ENCODE measurements at places on chromosomes 1 and 21. TPM values are rescaled to one million over a fixed set of nuclear protein-coding genes. Genes with fewer than 3 reads are reported as not detected.

The ERG gene
- 1.5 TPM for total RNA-seq

The PDPN gene
- total RNA-seq, result not detected

The STIL gene
- total RNA-seq, result 5.1 TPM

The FRRS1 gene
- 1.1 TPM for total RNA-seq

The PTPRF gene
- 0.22 TPM for total RNA-seq

The EFNA3 gene
- total RNA-seq, result 0.52 TPM

The FCRLB gene
- total RNA-seq, result not detected

The ETNK2 gene
- total RNA-seq, result 3.0 TPM

The ARHGEF16 gene
- not detected for total RNA-seq

The DDOST gene
- 103 TPM for total RNA-seq

- H3K27me3 ChIP-seq, result peaks cover 11% of the 10 kb centered on the region
- no peaks in the 10 kb centered on the region for H3K36me3 ChIP-seq
- H3K4me3 ChIP-seq, result no peak overlapping the region
- no peaks in the 10 kb centered on the region for H3K4me1 ChIP-seq
- DNase-seq, result no peak
- no peak overlapping the region for H3K27ac ChIP-seq
Observed at GRCh38 chr1:20586953-20587660, 1.8 kb upstream of the CDA start.

- no peak overlapping the region for H3K27ac ChIP-seq
- DNase-seq, result no peak
- no peaks in the 10 kb centered on the region for H3K27me3 ChIP-seq
- no peak overlapping the region for H3K4me3 ChIP-seq
- H3K4me1 ChIP-seq, result peaks cover 20% of the 10 kb centered on the region
Observed at GRCh38 chr21:44847261-44848056, 26.0 kb downstream of the PTTG1IP start.

DNA sequence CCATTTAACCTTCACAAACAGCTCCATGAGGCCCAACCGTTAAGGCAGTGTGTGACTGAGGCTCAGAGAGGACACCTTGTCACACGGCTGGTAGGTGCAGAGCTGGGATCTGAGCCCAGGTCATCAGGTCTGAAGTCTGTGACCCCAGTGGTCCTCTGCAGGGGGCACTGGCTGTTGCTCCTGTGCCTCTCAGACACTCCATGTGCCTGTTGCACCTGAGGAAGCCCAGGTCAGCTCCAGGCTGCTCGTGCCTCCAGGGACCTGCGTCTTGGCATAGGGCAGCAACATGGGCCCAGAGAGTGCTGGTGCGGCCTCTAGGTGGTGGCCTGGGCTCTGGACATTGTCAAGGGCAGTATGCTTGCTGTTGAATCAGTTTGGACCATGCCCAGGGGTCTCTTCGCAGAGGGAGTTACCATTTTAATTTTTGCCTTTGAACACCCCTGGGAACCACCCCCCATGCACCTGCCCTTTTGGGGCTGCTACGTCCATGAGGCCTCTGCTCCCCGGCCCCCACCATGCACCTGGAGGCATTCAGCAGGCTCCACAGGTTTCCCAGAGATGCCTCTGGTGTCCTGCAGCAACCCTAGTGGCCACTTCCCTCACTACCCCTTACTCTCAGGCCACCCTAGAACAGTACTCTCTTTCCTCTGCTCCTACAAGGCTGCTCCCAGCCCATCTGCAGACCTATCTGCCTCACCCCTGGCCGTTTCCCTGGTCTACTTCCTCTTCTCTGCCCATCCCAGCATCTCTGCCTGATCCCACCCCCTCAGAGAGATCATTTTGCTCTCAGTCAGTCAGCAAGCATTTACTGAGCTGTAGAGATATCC is 25.2 kb upstream of the EPS8L3 start:
- DNase-seq, result no peak
- H3K27ac ChIP-seq, result no peak overlapping the region
- H3K27me3 ChIP-seq, result no peaks in the 10 kb centered on the region
- H3K36me3 ChIP-seq, result no peaks in the 10 kb centered on the region

- DNase-seq, result peak; percentile 72
- H3K27ac ChIP-seq, result no peak overlapping the region
Observed at GRCh38 chr21:45596704-45597318, 46.7 kb upstream of the PCBP3 start.

DNA sequence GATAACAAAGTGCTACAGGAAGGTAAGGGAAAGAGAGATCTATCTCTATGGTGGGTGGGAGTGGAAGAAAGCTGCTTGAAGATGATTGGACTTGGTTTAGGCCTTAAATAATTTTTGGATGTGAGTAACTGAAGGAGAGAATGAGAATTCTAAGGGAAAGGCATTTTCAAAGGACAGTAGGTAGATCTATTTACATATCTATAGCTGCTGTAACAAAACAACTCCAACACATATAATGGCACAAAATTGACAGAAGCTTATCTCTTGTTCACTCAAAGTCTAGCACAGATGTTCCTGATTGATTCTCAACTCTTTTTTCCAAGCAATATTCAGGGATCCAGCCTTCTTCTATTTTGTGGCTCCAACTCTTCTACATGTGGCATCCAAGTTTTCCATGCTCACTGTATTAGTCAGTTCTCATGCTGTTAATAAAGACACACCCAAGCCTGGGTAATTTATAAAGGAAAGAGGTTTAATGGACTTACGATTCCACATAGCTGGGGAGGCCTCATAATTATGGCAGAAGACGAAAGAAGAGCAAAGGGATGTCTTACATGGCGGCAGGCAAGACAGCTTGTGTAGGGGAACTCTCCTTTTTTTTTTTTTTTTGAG is 3.1 kb upstream of the DDAH1 start:
- H3K27me3 ChIP-seq, result peaks cover 19% of the 10 kb centered on the region
- no peaks in the 10 kb centered on the region for H3K36me3 ChIP-seq
- H3K4me1 ChIP-seq, result peaks cover 3% of the 10 kb centered on the region
- no peak overlapping the region for H3K27ac ChIP-seq
- no peak for DNase-seq
- no peak overlapping the region for H3K4me3 ChIP-seq

GRCh38 chr1:56799605-56800400 is 19.4 kb downstream of the FYB2 start:
- H3K4me1 ChIP-seq, result no peaks in the 10 kb centered on the region
- H3K36me3 ChIP-seq, result no peaks in the 10 kb centered on the region
- no peak for DNase-seq
- no peaks in the 10 kb centered on the region for H3K27me3 ChIP-seq
- no peak overlapping the region for H3K27ac ChIP-seq
- H3K4me3 ChIP-seq, result no peak overlapping the region

GRCh38 chr1:205992218-205992882 is 10.8 kb downstream of the RAB7B start:
- H3K4me1 ChIP-seq, result no peaks in the 10 kb centered on the region
- H3K27me3 ChIP-seq, result peaks cover 5% of the 10 kb centered on the region
- no peaks in the 10 kb centered on the region for H3K36me3 ChIP-seq
- DNase-seq, result no peak
- H3K4me3 ChIP-seq, result no peak overlapping the region
- H3K27ac ChIP-seq, result no peak overlapping the region

DNA sequence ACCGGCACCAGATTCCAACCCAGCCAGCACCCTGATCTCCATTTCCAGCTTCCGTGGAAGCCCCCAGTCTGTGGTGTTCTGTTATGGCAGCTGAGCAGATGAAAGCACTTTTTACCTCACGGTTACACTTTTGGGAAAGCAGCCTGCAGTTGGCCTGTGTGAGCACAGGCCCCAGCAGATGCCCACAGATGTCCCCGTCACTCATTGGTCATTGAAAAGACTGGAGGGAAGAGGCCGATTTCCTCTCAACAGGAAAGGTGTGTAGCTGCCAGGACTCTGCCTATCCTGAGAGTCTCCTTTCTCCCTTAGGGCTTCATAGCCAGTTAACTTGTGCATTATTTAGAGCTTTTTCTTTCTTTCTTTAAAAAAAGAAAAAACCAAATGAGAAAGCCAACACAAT is 123.0 kb downstream of the PCBP3 start:
- no peak overlapping the region for H3K27ac ChIP-seq
- H3K4me3 ChIP-seq, result no peak overlapping the region
- H3K4me1 ChIP-seq, result peaks cover 22% of the 10 kb centered on the region
- no peaks in the 10 kb centered on the region for H3K36me3 ChIP-seq
- DNase-seq, result no peak

DNA sequence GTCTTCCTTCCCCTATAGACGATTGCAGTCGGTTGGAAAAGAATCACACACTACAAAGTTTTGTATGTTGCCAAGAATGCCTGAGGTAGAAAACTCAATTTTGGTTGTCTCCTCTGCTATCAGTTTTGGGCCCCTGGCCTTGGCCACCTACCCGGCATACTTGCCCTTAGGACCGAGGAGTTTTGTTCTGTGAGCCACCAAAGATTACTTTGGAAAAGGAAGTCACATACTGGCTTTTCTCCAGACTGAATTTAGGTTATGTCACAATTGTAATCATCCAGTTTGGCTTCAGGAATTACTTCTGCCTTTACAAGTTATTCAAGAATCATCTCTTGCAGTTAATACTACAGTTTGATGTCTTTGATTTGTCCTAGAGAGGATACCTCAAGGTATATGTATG is 71.4 kb downstream of the RGL1 start:
- no peaks in the 10 kb centered on the region for H3K36me3 ChIP-seq
- no peak for DNase-seq
- peaks cover 5% of the 10 kb centered on the region for H3K4me1 ChIP-seq
- no peaks in the 10 kb centered on the region for H3K27me3 ChIP-seq
- H3K4me3 ChIP-seq, result no peak overlapping the region

GRCh38 chr1:205700865-205701401 is 20.6 kb upstream of the SLC45A3 start:
- peaks cover 2% of the 10 kb centered on the region for H3K27me3 ChIP-seq
- H3K27ac ChIP-seq, result no peak overlapping the region
- H3K36me3 ChIP-seq, result peaks cover 7% of the 10 kb centered on the region
- no peak overlapping the region for H3K4me3 ChIP-seq

GRCh38 chr21:14120091-14120734 is 90.5 kb downstream of the LIPI start:
- H3K4me1 ChIP-seq, result peaks cover 8% of the 10 kb centered on the region
- H3K27me3 ChIP-seq, result no peaks in the 10 kb centered on the region
- no peak overlapping the region for H3K4me3 ChIP-seq
- no peak overlapping the region for H3K27ac ChIP-seq
- H3K36me3 ChIP-seq, result no peaks in the 10 kb centered on the region
- DNase-seq, result peak; percentile 65

GRCh38 chr1:195495720-195496635 is 1112.3 kb downstream of the KCNT2 start:
- no peak for DNase-seq
- no peaks in the 10 kb centered on the region for H3K27me3 ChIP-seq
- no peaks in the 10 kb centered on the region for H3K4me1 ChIP-seq
- H3K36me3 ChIP-seq, result no peaks in the 10 kb centered on the region
- no peak overlapping the region for H3K27ac ChIP-seq
- H3K4me3 ChIP-seq, result no peak overlapping the region

DNA sequence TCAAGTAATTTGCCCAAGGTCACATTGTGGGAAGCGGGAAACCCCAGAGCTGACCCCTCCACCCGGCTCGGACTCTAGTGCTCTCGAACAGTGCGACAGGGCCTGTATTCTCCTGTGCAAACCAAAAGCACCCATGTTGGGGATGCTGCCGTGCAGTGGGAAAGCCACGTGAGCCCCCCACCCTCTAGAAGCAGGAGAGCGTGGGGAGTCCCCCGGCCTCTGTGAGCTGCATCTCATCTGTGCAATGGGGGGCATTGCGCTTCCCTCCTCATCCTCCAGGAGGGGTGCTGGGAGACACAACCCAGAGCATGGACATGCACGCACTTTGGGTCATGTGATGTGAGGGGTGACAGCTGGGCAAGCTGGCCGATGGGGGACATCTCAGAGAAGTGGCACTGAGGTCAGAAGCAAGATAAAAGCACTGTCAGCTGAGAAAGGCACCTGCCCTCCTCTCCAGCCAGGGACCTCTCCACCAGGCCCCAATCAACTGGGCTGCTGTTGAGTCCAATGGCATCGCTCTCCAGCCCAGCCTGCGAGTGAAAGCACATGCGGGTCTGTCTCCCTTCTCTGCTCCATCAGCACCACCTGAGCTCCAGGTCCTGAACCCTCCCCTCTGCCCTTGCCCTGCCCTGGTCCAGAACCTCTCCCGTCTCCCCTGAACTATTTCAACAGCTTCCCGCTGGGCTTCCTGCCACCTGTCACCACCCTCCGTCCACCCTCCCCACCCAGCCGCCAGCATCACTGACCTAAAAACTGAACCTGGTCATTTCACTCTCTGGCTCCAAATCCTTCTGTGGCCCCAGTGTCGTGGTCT is 76.4 kb upstream of the IFFO2 start:
- no peak overlapping the region for H3K4me3 ChIP-seq
- no peak overlapping the region for H3K27ac ChIP-seq
- no peaks in the 10 kb centered on the region for H3K4me1 ChIP-seq
- H3K36me3 ChIP-seq, result no peaks in the 10 kb centered on the region
- DNase-seq, result no peak

DNA sequence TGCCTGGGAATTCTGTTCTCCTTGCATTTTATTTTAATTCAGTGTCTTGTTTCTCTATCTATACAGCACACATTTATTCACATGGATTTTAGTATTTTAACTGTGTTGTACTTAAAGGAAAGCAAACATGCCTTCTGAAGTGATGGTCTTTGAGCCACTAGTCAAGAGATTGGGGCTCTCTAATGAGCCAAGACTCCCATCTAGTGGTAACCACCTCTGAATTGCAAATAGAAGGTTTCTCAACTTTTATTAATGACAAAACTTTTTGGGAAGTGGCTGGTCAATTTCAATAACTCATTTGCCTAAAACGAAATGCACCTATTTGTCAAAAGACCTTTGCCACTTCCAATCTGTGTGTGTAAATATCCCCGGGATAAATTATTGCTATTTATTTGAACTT is 199.6 kb downstream of the LTN1 start:
- no peak overlapping the region for H3K27ac ChIP-seq
- no peaks in the 10 kb centered on the region for H3K27me3 ChIP-seq
- no peaks in the 10 kb centered on the region for H3K36me3 ChIP-seq
- DNase-seq, result no peak
- no peak overlapping the region for H3K4me3 ChIP-seq

DNA sequence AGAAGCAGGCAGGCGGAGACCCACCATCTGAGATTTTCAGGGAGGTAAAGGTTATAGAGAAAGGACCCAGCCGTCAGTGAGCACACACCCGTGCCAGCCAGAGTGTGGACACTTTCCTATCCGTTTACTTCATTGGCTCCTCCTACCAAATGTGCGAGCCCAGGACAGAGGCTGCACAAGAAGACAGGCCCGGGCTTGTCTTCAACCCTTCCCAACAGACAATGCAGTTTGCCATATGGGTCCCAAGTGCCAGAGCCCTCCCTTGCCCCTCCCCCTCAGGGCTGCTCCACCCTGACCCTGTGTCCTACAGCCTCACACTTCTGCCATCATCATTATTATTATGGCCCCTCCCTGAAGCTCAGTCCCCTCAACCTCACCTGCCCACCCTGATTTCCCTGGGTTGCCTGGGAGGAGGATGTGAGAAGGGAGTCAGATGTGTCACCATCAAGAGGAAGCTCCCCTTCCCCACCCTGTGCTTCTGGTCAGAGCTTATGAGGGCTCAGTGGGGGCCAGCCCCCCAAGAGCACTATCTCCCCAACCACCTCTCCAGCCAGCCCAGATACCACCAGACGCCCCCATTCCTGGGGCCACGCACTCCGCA is 9.4 kb downstream of the LAPTM5 start:
- H3K4me1 ChIP-seq, result peaks cover 100% of the 10 kb centered on the region
- no peaks in the 10 kb centered on the region for H3K27me3 ChIP-seq
- peaks cover 22% of the 10 kb centered on the region for H3K36me3 ChIP-seq
- H3K27ac ChIP-seq, result peak overlapping the region; percentile 94
